ENCODE measurements at places on chromosomes 12 and 14. TPM values are rescaled to one million over a fixed set of nuclear protein-coding genes. Genes with fewer than 3 reads are reported as not detected.

- DNase-seq = no peak
Observed at GRCh38 chr12:113910751-113911272, 55.3 kb downstream of the RBM19 start.

DNA sequence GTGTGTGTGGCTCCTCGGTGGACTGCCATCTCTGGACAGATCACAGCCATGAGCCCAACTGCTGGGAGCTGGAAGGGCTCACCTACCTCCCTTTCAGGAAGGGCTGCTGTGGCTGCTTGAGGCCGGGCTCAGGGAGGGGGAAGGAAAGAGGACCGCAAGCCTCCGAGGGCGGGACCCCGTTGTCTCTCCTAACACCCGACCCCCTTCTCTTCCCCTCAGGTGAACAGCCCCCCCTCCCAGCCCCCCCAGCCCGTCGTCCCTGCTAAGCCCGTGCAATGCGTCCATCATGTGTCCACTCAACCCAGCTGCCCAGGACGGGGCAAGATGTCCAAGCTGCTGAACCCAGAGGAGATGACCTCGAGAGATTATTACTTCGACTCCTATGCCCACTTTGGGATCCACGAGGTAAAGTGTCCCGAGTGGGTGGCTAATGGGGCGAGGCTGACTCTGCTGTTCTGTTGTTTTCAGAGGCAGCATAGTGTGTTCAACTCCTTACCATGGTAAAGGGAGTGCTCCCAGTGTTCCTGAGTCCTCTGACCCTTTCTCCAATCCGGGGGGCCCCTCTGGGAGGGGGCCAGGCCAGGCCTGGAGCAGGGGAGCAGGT is 49.5 kb downstream of the PRMT8 start:
- DNase-seq = no peak

GRCh38 chr14:89260898-89261297 is 156.1 kb downstream of the FOXN3 start:
- DNase-seq = no peak

DNA sequence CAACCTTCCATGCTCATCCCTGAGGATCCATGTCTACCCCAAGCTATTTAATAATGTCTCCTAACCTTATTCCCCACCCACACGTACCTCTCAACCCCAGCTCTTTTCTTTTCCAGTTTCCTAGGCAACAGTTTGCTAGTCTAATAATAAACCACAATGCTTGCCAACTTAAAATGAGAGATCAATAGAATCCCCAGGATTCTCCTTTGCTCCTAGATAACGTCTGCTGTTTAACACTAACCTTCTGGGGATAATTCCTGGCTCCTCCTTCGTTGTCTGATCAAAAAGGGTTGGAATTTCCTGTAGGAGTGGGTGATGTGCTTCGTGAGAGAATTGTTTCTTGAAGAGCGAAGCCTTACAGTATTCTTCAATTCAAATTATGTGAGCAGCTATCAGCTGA is 42.2 kb upstream of the DBX2 start:
- DNase-seq = no peak

GRCh38 chr14:93163564-93163963 is 21.1 kb downstream of the MOAP1 start:
- DNase-seq = no peak

DNA sequence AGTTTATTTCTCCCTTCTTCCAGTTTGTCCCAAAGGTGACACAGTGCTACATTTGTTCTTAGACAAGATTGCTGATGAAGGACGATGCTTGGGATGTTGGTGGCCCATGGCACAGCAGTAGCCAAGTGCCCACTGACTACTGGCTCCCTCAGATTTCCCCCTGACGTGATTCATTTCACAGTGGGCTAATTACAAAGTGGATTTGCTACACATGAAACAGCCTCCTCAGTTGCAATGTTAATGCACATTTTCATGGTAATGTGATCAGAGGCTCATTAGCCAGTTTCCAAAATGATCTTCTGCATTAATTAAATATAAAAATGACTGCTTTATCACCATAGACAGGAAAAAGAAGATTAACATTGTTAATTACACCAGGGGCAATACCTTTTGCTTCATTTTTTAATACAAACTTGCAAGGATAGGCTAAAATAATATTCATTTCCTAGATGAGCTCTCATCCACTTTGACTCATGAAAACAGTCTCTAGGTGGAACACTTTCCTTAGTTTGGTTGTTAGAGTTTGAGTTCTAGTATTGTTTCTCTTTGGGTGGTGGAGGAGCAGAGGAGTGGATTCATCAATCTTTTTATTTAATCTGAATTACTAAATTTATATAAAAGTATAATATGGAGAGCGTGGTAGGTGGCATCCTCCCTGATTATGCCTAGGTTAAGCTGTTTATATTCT is 250.9 kb downstream of the PDZRN4 start:
- no peak for DNase-seq

GRCh38 chr12:8951744-8952143 is 2.3 kb upstream of the M6PR start:
- DNase-seq = no peak

GRCh38 chr14:49550286-49551184 is 35.6 kb downstream of the RPS29 start:
- peak; percentile 19 for DNase-seq

GRCh38 chr14:69625299-69626131 is 14.1 kb downstream of the SUSD6 start:
- DNase-seq = peak; percentile 66

DNA sequence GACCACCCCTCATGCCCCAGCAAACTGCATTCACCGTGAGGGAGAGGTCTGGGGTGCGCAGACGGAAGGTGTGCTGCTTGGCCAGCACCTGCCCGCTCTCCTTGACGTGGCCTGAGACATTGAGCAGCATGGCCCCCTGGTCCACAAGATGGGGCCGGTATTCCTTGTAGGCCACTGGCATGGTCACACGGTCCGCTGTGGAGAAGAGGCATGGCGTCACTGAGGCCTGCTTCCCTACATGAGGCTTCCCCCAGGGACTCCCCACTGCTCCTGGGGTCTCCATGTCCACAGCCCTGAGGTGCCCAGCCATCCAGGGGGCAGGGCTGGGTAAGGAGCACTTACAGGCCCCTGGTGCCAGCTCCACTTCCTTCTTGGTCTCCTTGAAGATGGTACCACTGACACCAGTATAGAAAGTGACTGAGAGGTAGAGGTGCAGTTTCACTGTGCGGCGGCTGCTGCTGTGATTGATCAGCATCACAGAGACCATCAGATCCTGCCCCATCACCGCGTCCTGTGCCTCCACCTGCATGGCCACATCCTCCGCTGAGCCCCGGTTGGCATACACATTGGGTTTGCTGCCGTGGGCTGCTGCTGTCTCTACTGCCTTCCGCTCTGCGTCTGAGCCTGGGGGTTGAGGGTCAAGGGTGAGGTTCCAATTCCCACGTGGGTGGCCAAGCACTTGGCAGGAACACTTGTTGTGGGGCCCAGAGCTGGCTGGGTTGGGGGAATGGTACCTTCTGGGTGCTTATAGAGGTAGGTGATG is 8.2 kb downstream of the TGM1 start:
- DNase-seq = no peak

- DNase-seq = peak; percentile 63
Observed at GRCh38 chr14:69694730-69695281, 72.1 kb upstream of the SRSF5 start.

DNA sequence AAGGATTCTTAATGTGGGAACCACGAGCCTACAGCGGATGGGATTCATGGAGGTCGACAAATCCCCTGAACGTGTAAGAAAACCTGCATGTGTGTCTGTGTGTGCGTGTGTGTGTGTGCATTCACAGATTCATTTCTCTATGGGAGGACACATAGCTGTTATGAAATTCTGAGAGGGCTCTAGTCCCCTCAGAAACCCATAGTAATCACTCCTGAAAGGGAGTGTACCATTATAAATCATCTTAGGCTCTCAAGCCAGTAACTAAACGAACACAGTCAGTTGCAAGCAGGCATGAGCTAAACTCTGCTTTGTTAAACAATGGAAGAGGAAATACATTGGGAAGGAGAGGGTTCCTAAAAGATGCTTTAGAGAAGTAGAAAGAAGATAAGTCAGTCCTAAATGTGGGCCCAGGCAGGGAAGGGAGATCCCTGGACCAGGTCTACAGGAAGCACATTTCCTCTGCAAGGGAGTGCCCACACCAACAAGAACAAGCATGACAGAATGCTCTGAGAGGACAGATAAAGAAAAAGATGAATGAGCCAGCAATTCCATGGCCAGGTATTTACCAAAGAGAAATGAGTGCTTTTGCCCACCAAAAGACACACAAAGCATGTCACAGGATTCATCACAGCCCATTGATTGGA is 91.3 kb downstream of the ITPR2 start:
- DNase-seq = no peak

DNA sequence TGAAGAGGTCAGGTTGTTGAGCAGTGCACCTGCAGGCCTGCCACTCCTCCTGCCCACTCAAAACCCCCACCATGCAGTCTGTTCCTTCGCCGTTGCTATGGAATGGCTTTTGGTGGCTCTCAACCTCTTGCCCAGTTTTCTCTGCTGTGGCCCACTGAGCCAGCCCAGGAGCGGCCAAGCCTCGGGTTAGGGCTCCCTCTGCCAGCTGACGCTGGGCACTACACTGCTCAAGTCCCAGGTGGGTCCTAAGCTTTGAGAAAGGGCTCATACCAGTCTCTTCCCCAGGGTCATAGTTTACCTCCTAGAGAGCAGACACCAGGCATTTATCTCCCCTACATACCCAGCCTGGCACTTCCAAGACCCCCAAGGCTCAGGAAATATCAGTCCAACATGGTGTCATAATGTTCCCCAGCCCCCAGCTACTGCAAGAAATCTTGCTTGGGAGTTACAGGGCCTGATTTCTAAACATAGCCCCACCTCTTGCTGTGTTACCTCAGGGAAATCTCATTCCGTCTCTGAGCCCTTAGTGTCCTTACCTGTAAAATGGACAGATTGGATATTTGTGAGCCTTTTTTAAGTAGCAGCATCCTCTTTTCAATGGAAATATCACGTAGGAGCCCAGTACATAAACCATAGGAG is 59.4 kb downstream of the TSPAN11 start:
- DNase-seq = peak; percentile 40

GRCh38 chr12:59030415-59030814 is 110.1 kb upstream of the LRIG3 start:
- DNase-seq = no peak

GRCh38 chr12:685388-685787 is 22.1 kb upstream of the NINJ2 start:
- peak; percentile 28 for DNase-seq

- no peak for DNase-seq
Observed at GRCh38 chr14:68632054-68632895, 160.6 kb downstream of the ZFP36L1 start.

Gene BRI3BP
- 2.5 TPM for total RNA-seq

Gene ZC3H10
- 3.3 TPM for total RNA-seq

Gene TBC1D30
- total RNA-seq = 0.18 TPM

Gene CLEC6A
- not detected for total RNA-seq

Gene ESRRB
- not detected for total RNA-seq

Gene TOMM20L
- total RNA-seq = not detected

Gene GDF3
- total RNA-seq = not detected

Gene CELA1
- total RNA-seq = not detected
